ENCODE measurements at places on chromosomes 4 and X.

- DNase-seq, result no peak
Measured at GRCh38 chrX:148659481-148659880, 159.1 kb downstream of the AFF2 start.

DNA sequence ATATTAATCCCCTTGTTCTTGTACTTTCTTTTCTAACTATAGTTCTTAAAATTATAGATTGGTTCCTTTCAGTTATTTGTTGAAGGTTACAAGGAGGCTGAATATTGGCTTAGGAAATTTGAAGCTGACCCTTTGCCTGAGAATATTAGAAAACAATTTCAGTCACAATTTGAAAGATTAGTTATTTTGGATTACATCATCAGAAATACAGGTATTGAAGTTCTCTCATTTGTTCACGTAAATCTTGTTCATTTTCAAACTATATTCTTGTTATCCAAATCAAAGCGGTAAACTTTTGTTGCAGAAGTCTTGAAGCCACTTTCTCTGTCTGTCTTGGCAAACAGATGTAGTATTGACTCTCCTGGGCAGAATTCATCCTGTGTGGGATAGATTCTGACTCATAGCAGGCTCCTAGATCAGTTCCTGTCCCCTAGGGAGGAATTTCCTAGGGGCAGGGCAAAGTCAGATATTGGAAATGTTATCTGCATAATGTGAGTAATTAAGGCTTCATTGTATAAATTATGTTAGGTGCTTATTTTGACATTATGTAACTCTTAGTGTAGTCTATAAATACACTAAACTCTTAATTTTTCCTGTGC, 25.2 kb downstream of the PI4K2B start:
- DNase-seq, result no peak

- DNase-seq, result no peak
Measured at GRCh38 chrX:87338510-87338909, 179.1 kb upstream of the KLHL4 start.

GRCh38 chrX:41802958-41803357, 79.0 kb downstream of the GPR82 start:
- no peak for DNase-seq

- no peak for DNase-seq
Measured at GRCh38 chr4:6114601-6115000, 85.7 kb downstream of the JAKMIP1 start.

GRCh38 chr4:30642567-30642966, 77.6 kb upstream of the PCDH7 start:
- DNase-seq, result no peak

DNA sequence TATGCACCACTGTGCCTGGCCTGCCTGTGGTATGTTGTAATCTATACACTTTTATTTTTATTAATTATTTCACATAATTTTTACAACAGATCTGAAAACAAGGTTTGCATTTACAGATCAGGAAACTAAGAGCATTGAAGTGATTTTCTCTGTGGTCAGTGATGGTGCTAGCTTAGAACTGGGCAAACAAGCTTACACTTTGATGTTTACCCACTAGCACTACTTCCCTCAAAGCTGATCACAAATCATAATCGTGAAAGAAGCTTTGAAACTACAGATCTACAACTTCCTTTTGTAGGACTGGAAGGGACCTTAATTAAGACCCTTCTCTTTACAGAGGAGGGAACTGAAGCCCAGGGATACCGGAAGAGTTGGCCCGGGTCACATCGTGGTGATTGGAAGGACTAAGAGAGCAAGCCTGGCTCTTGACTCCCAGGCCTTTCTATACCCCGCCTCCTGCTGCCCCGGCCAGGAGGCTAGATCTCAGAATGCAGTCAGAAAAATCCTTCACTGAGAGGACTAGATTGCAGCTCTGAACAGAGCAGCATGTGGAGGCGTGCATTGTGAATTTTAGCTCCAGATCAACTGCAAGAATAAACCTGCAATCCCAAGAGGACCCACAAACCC, 93.7 kb upstream of the ZNF827 start:
- DNase-seq, result no peak

All from activated CD4-positive, CD25-positive, alpha-beta regulatory T cell treated with anti-CD3 and anti-CD28 coated beads, Interleukin-2, amount 50 U/mL, for 16 hours (primary cell).